ENCODE measurements at places on chromosomes 5 and 9.

GRCh38 chr5:143395638-143396352, 7.7 kb downstream of the NR3C1 start:
- DNase-seq, result no peak

GRCh38 chr5:125254267-125254666, 507.8 kb upstream of the ZNF608 start:
- no peak for DNase-seq

GRCh38 chr9:99220011-99220410, 1.7 kb downstream of the ALG2 start:
- no peak for DNase-seq

- no peak for DNase-seq
These were observed 273.7 kb upstream of the DMRT1 start for GRCh38 chr9:567747-568305.

GRCh38 chr5:157917899-157918809, 59.2 kb upstream of the CLINT1 start:
- DNase-seq, result peak; percentile 62

DNA sequence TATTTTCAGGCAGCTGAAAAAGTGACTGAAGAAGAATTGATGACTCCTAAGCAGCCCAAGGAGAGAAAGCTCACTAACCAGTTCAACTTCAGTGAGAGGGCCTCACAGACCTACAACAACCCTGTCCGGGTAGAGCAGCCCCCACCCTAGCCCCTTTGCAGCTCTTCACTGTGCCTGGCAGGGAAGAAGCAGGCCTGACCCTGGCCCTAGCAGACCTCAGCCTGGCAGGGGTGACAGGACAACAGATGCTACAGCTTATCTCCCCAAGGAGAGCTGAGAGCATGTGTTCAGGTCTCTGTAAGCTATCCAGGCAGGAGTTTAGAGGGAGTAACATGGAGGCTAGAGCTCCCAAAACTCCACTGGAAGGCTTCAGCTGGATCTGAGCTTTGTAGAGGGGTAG, 31.8 kb downstream of the DNAI1 start:
- no peak for DNase-seq

GRCh38 chr9:127574072-127574993, 37.7 kb upstream of the STXBP1 start:
- peak; percentile 89 for DNase-seq

DNA sequence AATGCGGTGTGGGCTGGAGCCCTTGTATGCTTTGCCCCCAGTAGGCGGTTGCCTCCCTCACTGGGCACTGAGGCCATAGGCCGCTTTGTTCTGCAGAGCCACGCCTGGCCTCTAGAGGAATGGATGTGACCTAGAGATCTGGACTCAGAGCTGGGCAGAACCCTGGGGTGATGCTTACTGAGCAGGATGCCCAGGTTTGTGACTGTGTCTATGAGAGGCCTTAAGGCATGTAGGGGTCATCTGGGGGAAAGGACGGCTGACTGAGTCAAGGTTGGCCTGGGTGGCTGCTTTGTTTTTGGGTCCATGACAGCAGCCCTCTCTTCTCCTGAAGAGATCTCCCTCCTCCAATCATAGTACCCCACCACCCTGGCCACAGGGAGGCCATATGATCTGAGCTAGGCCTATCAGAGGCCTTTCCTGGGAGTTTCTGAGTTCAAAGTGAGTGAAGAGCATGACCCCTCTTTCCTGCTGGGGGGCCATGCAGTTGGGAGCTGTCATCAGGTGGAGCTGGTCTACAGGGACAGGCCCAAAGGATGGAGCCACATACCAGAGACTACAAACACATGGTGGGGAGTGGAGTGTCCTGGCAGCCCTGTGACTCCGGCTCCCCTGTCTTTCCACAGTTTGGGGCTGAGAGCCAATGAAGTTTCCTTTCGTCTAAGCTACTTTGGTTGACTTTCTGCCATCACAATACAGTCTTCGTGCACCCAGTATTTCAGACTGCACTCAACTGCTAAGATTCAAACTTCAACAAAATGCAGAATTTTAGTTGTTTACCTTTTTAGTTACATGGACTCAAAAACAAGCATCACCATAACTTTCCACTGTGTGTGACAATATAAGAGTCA, 165.4 kb downstream of the AUH start:
- DNase-seq, result no peak

DNA sequence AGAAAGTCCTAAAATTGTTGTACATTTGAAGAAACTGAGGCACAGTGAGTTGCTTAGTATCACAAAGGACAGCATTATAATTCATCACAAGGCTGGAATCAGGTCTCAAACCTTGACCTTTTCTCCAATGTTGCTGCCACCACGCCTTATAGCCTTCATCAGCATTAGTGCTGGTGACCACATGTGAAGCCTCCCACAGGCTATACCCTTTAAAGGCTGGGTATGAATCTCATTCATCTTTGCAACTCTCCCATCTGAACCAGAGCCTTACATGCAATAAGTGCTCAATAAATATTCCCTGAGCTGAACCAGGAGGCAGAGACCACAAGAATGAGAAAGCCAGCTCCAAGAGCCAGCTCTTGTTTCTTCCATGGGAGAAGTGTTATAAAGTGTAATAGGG, 104.7 kb downstream of the SPOCK1 start:
- no peak for DNase-seq

GRCh38 chr9:38417003-38417945, 7.0 kb downstream of the IGFBPL1 start:
- no peak for DNase-seq

DNA sequence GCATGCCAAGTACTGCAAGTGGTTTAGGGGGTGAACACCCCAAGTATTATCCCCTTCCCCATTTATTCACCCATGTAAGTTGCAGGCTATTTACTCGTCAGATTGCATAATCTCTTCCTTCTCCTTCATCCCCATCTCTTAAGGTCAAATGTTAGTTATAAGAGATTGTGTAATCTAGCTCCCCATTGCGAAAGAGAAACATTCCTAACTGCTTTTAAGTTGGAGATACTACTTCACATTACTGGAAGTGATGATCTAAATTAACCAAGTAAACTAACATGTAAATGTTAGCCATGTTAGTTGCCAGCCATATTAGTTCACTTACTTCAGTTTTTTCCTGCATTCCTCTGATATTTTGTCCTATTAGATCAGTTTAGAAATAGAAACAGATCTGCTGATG, 262.3 kb downstream of the TAF11L14 start:
- no peak for DNase-seq

- no peak for DNase-seq
These were observed 47.1 kb upstream of the FYB1 start for GRCh38 chr5:39266442-39266841.

GRCh38 chr5:109630093-109630492, 59.6 kb upstream of the MAN2A1 start:
- no peak for DNase-seq
